OCI-M1 (cell line): ENCODE measurements at places on chromosomes 7 and 10.

DNA sequence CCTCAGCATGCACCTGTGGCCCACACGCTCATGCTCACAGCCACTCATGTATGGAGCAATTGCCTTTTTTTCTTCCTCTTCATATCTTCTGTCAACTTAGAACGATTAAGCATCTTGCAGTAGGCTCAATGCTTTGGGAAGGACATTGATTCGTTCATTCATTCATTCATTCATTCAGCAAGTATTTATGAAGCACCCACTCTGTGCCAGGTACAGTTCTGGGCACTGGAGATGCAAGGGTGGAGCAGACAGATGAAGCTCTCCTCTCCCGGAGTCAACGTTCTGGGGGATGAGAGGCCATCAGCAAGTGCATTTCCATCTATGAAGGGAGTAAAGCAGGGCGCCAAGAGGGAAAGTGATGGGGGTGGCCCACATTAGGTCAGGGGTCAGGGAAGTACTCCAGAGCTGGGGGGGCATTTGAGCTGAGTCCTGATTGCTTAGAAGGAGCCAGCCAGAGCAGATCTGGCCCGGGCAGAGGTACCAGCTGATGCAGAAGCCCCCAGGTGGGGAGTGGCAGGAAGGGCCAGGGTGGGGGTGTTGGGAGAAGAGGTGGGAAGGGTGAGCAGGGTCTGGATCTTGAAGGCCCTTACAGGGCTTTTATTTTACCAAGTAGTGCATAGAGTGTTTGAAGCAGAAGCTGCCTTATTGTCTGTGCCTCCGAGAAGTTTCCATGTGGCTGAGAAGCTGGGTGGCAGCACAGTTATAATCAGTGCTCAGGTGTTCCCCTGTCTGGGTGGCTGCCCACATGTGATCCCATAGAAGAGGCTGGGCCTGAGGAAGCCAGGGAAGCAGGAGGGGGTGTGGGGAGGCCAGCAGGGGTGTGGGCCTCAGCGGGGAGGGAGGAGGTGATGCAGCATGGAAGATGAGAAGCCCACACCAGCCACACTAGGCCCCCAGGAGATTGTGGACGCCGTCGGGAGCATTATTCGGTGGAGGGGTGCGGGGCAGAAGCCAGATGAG is 36.2 kb downstream of the CHST3 start:
- no peak for DNase-seq

GRCh38 chr7:50202052-50202555 is 102.4 kb upstream of the IKZF1 start:
- no peak for DNase-seq

DNA sequence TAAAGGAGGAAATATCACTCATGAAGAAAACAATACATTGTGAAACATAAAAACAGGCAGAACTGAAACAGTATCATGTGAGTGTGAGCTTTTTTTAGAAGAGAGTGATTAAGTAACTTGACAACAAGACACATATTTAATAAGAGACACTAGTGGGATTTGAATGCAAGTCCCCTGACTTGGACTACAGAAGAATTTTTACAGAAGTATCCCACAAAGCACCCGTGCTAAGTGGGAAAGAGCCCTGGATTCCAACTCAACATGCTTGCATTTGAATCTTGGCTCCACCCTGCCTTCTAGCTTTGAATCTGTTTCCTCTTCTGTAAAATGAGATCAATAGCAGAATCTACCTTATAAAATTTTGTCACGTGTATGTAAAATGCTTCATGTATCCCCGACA is 166.2 kb downstream of the ZNF365 start:
- no peak for DNase-seq

GRCh38 chr7:16411391-16411790 is 9.9 kb downstream of the CRPPA start:
- DNase-seq, result no peak
